HL-60 (cell line): ENCODE measurements at places on chromosomes 5 and 9.

DNA sequence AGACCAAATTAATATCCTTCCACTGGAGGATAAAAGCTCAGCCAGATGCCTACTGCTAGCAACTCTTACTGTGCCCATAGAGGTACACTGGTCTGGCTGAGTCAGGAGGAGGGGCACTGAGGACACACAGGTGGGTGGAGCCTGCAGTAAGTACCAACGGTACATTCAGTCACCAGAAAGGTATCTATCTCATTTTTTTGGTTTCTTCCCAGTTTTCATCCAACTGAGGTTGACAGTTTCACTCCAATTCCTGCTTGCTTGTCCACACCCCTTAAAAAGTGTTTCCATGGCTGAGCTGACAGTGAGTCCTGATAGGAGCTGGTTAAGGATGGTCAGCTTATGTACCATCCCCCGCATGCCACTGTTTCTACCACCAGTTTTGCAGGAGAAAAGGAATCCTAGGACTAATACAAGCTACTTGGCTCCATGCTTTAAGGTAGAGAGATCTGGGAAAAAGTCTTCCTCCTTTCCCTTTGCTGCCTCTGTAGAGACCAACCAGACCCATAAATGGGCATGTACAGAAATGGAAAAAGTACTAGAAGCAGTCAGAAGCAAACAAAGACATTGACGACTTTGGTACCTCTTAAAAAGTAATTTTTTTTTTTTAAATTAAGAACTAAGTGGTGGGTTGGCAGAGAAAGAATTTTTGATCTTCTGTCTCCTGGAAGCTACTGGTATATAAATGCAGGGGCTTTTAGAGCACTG, 3.2 kb downstream of the ELL2 start:
- DNase-seq = no peak

DNA sequence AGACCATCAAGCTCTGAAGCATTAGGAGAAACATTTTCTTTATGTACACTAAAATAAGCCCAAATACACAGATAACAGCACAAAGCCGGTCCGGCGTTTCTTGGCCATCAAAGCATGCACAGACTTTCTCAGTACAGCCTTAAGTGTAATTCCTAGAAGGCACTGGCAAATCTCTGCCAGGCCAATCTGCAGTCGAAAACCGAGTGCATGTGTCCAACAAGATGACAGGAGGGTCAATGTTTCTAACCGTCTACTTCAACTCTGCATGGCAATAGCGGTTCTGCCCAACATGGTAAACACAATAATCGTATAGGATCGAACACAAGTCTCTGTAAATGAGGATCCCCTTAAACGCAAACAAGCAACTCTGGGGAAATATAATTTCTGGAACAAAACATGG, 1.1 kb downstream of the ARL15 start:
- DNase-seq = no peak

DNA sequence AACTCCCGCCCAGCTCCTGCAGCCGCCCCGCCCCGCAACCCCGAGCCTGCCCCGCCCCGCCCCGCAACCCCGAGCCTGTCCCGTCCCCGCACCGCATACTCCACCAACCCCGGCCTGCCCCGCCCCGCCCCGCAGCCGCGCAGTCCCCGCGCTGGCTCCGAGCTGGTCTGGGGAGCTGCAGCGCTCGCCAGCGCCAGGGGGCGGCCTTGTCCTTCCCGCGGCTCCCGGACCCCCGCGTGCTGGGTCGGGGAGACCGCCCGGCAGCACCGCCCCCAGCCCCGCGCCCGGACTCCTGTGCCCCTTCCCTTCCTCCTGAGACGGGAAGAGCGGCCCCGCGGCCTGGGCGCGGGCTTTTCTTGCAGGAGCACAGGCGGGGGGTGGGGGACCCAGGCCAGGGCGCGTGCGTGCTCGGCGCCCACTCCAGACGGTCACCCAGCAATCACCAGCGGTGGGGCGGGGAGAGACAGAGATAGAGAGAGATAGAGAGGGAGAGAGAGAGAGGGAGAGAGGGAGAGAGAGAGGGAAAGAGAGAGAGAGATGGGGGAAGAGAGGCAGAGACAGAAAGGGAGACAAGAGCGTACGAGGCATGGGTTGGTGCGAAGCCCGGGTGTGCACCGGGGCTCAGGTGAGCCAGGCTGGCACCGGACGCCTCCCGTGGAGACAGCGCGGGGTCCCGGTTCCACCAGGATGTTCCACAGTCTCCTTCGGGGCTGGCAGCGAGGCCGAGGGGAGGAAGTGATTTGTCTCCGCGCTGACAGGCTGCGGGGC, 14.7 kb upstream of the TMEM250 start:
- peak; percentile 34 for DNase-seq

DNA sequence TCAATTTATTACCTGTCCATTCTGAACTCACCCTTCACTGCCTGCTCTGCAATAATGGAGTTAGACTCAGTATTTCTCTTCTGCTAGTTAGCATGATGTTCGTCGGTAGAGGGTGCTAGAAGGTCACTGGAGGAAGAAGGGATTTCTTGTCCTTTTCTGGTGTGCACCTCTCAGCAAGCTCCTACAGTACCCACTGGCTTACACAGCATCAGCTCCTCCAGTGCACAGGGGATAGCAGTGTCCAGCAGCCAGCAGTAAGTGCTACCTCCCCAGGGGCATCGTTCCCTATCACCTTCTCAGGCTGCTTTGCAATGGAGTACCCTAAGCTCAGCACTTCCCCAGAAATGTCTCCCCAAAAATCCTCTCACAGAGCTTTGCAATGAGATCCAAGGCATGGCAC, 45.9 kb upstream of the APC start:
- peak; percentile 56 for DNase-seq

- DNase-seq = no peak
Measured at GRCh38 chr5:157455057-157455456, 5.0 kb upstream of the NIPAL4 start.
